ENCODE measurements at places on chromosomes 6 and 20.

- DNase-seq = no peak
Observed at GRCh38 chr6:141050471-141050870, 1082.3 kb upstream of the GJE1 start.

- no peak for DNase-seq
Observed at GRCh38 chr6:122049341-122049740, 350.1 kb upstream of the HSF2 start.

DNA sequence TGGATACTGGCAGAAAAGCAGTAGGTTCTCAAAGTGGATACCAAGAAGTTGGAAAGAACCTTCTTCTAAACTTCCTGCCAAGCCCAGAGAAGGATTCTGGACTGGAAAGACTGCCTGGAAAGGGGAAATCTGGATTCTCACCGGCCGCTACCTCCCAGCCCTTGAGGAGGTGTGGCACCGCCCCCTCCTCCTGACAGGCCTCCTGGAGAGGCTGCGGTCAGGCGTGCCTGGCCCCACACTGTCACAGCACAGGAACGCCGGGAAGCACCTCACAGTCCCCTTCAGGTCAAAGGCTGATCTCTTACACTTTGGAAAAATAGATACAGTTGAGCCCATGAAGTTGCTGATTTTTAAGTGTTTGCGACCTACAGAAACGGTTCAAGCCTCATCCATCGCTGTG is 16.3 kb upstream of the PDE10A start:
- DNase-seq = no peak

DNA sequence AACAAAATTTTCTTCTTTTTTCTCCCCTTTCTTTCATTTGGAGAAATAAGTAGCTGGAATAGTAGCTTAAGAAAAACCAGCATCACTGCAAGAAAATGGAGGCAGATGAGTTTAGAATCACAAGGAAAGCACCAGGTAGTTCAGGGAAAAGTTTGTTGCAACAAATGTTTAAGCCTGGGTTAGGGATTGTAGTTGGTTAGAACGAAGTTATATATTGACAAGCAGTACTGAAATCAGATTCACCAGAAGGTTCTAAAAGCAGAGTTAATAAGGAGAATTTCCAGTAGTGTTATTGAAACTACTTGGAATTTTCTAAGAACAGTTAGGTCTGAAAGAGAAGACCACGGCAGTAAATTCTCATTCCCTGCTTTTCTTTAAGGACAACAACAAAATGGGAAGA is 70.2 kb downstream of the BMP2 start:
- no peak for DNase-seq

GRCh38 chr6:141303907-141304306 is 828.8 kb upstream of the GJE1 start:
- no peak for DNase-seq
